ENCODE measurements at places on chromosomes 11 and 22.

GRCh38 chr22:50665738-50666137 is 6.9 kb upstream of the SHANK3 start:
- DNase-seq, result no peak

DNA sequence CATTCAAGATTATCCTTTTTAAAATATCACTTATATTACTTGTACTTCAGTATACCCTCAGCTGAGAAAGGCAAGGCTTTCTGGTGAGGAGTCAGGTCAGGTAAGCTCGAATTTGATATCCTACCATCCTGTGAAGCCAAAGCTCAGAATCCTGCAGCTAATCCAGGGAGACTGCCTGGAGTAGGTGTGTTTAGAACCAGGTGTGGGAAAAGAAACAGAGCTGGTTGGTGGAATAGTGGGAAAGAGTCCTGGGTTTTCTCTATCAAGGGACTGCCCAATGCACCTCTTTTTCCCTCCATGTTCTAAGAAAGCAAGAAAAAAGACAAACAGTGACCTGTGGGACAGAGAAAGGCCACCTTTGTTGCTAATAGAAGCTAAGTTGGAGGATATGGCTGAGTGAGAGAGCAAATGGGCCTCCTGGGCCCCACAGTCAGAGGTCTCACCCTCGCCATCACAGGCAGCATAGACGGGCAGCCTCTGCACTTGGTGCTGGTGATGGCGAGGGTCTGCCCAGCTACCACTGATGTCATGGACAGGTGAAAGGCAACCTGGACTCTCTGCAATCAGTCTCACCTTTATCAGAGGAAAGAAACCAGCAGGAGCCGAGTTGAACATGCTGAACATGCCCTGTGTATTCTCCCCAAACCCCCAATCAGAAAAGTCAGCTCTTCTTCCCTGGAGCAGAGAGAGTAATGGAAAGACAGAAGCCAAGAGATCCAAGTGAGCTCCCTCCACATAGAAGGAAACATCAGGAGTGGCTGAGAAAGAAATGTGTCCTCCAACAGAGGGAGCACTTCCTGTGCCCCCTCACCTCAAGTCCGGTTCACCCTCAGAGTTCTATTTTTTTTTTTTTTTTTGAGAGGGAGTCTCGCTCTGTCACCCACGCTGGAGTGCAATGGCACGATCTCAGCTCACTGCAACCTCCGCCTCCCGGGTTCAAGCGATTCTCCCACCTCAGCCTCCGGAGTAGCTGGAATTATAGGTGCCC is 491.3 kb downstream of the BUD13 start:
- no peak for DNase-seq

DNA sequence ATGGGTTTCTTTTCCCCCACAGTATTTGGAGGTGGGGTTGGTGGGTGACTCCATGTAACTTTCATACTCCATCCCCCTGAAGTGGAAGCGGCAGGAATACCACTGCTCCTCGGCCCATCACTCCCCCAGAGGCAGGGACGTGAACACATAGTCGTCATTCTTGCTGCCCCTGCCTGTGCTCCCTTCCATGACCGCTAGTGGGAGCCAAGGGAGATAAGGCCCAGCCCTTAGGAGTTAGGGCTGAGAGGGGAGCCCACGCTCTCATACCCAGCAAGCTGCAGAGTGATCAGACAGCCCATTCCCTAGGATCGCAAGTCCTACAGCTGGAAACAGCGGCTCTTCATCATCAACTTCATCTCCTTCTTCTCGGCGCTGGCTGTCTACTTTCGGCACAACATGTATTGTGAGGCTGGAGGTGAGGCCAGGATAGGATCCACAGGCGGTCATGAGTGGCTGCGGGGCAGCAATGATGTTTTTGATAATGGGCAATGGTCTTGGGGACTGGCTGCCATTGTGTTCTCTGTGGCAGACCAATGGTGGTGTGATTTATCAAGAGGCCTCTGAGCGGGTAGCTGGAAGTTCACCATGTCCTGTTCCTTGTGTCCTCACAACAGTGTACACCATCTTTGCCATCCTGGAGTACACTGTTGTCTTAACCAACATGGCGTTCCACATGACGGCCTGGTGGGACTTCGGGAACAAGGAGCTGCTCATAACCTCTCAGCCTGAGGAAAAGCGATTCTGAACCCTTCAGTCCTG is 15.9 kb downstream of the RHOG start:
- no peak for DNase-seq

DNA sequence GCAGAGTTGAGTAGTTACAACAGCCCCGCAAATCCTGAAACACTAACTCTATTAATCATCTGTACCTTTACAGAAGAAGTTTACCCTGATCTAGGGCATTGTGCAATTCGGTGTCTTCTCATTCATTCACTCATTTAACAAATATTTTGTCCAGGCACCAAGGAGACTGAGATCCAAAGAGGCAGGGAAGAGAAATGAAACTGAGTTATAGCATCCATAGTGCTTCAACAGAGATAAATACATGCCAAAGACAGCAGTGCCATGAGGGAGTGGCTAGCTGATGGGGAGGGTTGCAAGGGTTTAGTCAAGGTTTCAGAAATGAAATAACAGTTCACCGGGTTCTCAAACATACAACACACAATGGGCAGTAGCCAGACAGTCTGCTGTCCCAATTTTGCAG is 40.2 kb upstream of the MTNR1B start:
- DNase-seq, result no peak

DNA sequence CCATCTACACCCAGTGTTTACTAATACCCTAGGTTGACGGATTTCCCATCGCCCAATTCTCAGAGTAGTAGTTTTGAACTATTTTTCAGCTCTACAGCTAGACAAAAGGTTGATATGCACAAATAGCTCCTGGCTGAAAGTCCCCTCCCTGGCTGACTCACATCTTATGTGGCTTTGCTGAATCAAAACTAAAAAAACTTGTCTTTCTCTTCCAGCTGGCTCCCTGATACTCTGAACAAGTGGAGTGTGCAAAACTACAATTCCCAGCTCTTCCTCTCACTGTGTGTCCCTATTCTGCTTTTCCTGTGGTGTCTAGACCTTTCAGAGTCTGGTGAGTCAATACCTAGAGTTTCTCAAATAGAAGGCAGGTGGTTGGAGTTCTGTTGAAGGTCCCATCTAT is 12.7 kb upstream of the LARGE1 start:
- DNase-seq, result no peak

DNA sequence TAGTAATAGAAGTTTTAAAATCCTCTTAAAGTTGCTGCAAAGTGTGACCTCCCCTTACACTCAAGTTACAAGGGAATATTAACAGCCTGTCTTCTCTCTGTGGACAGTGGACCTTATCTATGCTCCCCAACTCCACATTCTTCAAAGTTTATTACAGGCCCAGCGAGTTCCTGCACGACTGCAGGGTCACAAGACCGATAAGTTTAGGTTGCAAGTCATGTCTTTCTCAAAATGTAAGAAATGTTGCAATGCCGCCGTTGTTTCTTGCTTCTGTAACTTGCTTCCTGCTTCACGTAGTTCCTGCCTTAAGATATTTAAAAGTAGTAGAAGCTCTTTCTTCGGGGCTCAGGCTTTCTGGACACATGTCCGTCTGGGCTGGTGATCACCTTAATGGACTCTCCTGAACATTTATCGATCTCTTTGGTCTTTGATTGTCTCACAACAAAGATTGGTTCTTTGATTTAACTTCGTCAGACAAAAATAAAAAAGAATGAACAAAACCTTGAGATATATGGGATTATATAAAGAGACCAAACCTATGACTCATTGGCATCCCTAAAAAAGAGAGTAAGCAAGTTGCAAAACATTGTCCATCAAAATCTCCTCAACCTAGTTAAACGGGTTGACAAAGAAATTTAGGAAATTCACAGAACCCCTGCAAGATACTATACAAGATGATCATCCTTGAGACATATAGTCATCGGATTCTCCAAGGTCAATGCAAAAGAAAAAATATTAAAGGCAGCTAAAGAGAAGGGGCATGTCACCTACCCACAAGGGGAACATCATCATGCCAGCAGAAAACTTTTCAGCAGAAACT is 45.4 kb upstream of the GLYAT start:
- no peak for DNase-seq

GRCh38 chr11:102293873-102294601 is 23.2 kb upstream of the BIRC3 start:
- no peak for DNase-seq

DNA sequence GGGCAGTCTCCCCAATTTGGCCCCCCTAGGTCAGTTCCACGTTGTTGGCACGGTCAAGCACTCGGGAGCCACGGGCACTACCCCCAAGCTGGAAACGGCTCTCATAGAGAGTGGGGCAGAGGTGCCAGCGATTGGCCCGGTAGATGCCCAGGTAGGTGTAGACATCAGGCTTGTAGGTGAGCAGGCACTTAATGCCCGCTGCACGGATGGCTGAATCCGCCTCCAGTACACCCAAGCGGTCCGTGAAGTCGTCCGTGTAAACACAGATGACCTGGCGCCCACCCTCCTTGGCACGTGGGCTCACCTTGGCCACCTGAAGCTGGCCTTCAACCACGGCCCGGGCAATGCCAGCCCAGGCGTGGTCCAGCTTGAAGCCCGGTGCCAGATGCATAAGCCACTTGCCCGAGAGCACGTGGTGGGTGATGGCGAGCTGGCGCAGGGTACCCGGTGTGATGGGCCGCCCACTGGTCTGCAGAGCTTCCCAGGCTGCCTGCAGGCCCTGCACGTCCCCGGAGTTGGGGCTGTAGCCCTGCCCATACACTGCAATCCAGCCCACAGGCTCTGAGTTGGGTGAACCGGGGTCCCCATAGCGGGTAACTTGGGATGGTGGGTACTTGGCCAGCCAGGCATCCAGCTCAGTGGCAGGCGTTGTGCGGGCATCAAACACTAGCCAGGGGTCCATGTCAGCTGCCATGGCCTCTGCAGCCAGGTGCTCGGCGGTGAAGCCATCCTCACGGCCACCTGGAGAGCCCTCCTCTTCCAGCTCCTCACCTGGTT is 1.2 kb downstream of the C11orf68 start:
- no peak for DNase-seq

GRCh38 chr11:28981381-28981780 is 873.2 kb downstream of the METTL15 start:
- no peak for DNase-seq

DNA sequence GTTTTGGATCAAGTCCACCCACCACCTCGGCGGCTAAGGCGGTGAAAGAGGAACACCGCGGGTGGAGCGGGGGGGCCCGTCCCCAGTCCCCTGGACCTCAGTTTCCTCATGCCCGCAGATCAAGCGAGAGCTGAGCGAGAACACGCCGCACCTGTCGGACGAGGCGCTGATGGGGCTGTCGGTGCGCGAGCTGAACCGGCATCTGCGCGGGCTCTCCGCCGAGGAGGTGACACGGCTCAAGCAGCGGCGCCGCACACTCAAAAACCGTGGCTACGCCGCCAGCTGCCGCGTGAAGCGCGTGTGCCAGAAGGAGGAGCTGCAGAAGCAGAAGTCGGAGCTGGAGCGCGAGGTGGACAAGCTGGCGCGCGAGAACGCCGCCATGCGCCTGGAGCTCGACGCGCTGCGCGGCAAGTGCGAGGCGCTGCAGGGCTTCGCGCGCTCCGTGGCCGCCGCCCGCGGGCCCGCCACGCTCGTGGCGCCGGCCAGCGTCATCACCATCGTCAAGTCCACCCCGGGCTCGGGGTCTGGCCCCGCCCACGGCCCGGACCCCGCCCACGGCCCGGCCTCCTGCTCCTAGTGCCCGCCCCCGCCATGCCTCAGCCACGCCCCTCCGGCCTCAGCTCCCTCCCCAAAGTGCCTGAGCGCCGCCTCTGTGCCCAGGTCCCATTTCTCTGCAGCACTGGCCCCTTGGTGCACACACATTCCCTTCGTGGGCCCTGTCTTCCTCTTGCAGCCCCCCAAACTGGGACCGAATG is 12.7 kb downstream of the MAFF start:
- DNase-seq, result peak; percentile 70

- DNase-seq, result no peak
Measured at GRCh38 chr22:16819249-16819648, 6.0 kb downstream of the XKR3 start.

DNA sequence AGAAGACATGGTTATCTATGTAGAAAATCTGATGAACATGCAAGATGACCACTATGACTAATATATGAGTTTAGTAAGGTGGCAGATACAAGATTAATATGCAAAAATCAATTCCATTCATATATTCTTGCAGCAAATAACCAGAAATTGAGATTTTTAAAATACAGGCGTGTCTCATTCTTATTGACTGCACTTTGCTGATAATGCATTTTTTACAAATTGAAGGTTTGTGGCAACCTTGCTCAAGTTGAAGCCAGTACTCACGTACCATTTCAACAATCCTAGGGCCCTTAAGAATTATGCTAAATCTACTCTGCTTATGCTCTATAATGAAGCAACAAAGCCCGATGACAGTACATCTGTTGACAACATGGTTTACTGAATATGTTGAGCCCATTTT is 104.6 kb downstream of the KCNQ1OT1 start:
- DNase-seq, result no peak

Measured in neuronal stem cell (in vitro differentiated cells).